ENCODE measurements at places on chromosomes 16 and 17.

GRCh38 chr16:48899500-48899899, 289.5 kb upstream of the N4BP1 start:
- no peak for DNase-seq

GRCh38 chr17:6374761-6375312, 60.1 kb downstream of the AIPL1 start:
- DNase-seq: peak; percentile 81

GRCh38 chr17:82670661-82671450, 22.6 kb upstream of the WDR45B start:
- peak; percentile 28 for DNase-seq

DNA sequence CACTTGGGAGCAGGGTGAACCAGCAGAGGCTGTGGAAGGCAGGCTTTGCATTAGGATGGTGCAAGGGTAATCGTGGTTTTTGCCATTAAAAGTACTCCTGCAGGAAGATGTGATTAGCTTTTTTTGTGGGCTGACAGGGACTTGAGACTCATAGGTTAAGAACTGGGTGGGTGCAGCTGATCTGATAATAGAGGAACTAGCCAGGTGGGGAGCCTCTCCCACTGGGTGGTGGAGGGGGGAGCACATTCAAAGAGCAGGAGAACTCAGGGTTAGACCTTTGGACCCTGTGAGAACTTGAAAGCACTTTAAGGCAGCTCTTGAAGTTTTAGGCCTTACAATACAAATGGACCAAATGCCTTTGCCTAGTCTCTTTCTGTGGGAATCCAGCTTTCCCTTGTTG, 32.4 kb downstream of the CCL4 start:
- no peak for DNase-seq

DNA sequence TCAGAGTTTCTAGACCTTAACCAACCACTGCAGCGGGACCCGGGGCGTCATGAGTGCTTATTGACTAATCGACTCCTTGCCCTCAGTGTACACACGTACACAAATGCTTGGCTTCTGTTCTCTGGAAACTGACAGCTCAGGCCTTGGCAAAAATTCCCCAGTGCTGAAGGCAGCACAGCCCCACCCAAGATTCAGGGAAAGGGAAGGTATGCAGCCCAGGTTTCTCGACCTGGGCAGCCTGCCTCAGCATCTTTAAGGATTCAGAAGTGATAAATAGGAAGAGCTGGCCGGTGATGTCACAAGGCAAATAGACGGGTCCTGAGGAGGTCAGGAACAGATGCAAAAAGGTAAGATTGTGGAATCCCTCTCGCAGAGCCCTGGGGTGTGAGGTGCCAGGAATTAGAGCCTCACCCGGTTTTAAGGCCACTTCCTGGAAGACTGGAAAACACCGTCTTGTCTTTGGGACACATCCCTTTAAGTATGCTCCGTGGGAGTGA, 9.0 kb upstream of the CDH3 start:
- DNase-seq: no peak

GRCh38 chr17:49928126-49928800, 40.7 kb upstream of the DLX4 start:
- no peak for DNase-seq

- DNase-seq: no peak
These were observed 24.1 kb upstream of the ABR start for GRCh38 chr17:1203967-1204291.

DNA sequence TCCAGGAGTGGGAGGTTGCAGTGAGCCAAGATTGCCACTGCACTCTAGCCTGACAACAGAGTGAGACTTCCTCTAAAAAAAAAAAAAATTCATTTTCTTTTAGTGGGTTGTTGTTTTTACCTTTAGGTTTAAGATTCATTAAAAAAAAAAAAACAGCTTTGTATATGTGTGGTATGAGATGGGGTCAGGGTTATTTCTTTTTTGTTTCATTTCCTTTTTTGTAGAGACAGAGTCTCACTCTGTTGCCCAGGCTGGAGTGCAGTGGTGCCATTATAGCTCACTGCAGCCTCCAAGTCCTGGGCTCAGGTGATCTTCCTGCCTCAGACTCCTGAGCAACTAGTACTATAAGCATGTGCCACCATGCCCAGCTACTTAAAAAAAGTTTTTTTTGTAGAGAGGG, 47.0 kb downstream of the BCAS3 start:
- no peak for DNase-seq

- no peak for DNase-seq
These were observed 236.1 kb upstream of the CDH5 start for GRCh38 chr16:66130296-66130905.

GRCh38 chr17:17541640-17542001, 45.4 kb upstream of the RASD1 start:
- DNase-seq: no peak

- DNase-seq: no peak
These were observed 7.9 kb upstream of the MFSD6L start for GRCh38 chr17:8806926-8807550.

GRCh38 chr16:87115646-87116045, 201.5 kb downstream of the C16orf95 start:
- no peak for DNase-seq

GRCh38 chr17:44053125-44053872, 13.2 kb downstream of the LSM12 start:
- DNase-seq: no peak

GRCh38 chr17:72204742-72205141, 83.9 kb downstream of the SOX9 start:
- DNase-seq: no peak

DNA sequence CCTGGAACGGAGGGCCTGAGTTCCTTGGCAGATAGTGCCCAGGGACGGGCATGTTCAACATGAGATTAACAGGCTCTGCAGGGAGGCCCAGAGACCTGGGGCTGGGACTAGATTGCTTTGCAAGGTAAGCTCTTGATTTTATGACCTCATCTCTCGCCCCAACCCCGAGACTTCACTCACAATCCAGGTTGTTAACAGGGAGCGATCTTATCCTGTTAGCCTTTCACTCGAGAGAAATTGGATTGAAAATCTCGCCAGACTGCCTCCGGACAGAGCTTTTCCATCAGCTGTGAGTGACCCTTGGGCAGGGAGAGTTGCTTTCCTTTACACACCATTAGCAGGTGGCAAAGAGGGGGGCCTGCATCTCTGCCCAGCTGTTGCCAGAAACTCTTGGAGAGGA, 521.7 kb upstream of the EEF2KMT start:
- DNase-seq: no peak

DNA sequence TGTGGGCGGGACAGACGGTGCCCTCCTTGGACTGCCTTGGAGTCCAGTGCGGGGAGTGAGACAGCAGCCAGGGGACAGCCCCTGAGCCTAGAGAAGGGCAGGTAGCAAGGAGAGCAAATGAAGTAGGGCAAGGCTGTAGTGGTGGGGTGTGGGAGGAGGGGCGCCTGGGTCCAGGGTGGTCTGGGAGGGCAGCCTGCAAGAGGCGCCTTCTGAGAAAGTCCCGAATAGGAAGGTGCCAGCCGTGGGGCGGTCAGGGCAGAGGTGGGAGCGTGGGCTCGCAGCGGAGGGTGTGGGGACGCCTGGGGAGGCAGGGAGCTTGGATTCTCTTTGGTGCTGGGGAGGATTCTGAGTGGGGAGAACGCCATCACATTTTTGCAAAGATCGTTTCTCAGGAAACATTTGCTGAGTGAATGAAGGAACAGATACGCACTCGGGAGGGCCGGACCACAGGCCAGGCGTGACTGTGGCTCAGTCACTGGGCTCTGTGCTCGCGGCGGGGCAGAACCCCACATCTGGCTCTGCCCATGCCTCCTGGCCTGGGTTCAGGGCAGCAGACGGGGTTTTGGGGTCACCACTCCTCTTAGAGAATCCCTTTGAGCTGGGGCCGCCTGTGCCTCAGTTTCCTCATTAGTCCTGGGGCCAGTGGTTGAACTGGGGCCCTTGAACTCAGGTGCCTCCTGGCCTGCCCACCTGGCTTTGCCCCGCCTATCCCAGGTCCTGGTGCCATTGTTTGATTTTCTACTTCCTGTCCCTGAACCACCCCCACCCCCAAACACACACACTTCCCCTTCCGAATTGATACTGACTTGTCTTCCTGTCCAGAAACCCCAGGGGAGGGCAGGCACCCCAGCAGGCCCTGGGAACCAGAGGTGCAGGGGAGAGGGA, 4.2 kb downstream of the SNN start:
- DNase-seq: no peak

DNA sequence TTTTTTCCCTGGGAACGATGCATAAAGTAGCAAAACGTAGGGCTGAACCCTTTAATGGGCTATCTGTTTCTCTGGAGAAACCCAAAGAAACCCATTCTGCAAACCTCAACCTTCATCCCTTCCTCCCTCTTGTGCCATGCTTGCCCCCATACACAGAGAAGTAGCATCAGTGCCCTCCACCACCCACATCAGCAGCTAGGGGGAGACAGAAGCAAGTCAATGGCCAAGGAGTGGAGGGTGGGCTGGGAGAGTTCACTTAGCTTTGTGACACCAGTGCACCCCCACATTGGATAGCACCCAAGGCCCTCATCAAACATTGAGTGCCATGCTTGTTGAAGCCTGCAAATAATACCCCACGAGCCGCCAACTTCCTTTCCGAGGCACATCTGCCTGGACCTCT, 282.4 kb downstream of the ABCC12 start:
- DNase-seq: no peak

- DNase-seq: no peak
These were observed 128.0 kb downstream of the CMIP start for GRCh38 chr16:81572386-81573144.

DNA sequence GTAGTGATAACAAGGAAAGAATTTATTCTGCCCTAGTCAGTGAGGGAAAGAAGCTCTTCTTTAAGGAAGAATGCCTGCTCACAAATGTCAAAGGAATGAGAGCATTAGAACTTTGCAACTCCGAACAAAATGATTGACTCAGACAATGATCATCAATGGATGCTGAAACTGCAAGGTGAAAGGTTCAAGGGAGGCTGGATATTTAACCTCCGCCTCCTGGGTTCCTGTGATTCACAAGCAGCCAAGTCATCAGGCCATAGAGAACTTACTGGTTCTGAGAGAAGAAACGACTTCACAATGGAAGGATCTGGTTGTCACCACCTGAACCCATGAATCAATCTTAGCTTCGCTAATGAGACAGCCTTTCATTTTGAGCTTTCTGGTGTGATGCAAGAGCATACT, 16.0 kb upstream of the SCNN1B start:
- no peak for DNase-seq

- DNase-seq: no peak
These were observed 99.3 kb downstream of the NDE1 start for GRCh38 chr16:15749371-15749770.

- DNase-seq: no peak
These were observed 22.9 kb downstream of the C1QTNF1 start for GRCh38 chr17:79046916-79047280.

Measured in activated effector memory CD4-positive, alpha-beta T cell treated with anti-CD3 and anti-CD28 coated beads, Interleukin-2, amount 50 U/mL, for 16 hours (primary cell).